Natural killer cell (primary cell): ENCODE measurements at places on chromosomes 2 and 18. TPM values are rescaled to one million over a fixed set of nuclear protein-coding genes. Genes with fewer than 3 reads are reported as not detected.

DNA sequence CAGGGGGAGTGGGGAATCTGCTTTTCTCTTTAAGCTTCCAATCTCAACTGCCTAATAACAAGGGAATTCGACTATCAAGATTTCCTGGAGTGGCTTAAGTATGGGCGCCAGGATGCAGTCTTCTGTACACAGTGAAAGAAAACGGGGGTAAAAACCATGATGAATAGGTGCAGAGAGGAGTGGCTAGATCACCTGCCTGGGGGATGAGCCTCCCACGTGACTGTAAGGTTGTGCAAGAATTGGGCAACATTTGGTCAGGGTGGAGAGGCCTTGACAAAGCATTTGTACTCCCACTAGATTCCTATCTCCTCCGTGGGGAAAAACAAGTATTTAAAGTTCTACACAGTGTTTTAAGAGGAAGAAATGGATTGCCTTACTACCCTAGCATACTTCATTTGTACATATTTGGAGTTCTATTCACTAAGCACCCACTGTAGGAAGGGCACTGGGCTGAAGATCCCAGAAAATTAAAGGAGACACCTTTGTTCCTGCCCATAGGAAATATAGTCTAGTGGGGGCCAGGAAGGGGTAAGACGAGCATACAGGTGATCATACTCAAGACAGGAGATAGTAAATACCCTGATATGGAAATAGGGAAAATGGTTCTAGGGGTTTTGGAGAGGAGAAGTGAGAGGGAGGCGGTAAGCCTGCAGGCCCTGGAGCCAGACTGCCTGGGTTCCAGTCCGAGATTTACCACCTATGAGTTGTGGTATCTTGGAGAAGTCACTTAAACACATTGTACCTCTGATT, 29.2 kb downstream of the EPAS1 start:
- no peak overlapping the region for H3K4me3 ChIP-seq
- no peak for DNase-seq
- no peak overlapping the region for H3K27ac ChIP-seq
- H3K36me3 ChIP-seq, result no peaks in the 10 kb centered on the region
- H3K27me3 ChIP-seq, result no peaks in the 10 kb centered on the region

DNA sequence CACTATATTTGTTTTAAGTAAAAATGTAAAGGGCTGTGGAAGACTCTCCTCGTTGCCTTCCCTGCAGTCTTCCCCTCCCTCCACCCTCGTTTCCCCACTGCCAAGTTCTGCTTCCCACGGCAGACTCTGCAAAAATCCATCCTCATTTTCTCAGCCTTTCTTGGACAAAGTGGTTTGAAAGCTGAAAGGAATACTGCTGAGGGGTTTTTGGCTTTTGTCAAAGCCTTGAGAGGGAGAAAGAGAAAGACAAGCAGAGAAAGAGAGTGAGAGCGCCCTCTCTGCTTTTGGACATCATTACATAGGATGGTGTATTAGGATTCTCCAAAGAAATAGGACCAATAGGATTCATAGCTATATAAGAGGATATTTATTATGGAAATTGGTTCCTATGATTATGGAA, 455.9 kb upstream of the SOX11 start:
- no peaks in the 10 kb centered on the region for H3K27me3 ChIP-seq
- no peak for DNase-seq
- H3K4me3 ChIP-seq, result no peak overlapping the region
- no peaks in the 10 kb centered on the region for H3K4me1 ChIP-seq

DNA sequence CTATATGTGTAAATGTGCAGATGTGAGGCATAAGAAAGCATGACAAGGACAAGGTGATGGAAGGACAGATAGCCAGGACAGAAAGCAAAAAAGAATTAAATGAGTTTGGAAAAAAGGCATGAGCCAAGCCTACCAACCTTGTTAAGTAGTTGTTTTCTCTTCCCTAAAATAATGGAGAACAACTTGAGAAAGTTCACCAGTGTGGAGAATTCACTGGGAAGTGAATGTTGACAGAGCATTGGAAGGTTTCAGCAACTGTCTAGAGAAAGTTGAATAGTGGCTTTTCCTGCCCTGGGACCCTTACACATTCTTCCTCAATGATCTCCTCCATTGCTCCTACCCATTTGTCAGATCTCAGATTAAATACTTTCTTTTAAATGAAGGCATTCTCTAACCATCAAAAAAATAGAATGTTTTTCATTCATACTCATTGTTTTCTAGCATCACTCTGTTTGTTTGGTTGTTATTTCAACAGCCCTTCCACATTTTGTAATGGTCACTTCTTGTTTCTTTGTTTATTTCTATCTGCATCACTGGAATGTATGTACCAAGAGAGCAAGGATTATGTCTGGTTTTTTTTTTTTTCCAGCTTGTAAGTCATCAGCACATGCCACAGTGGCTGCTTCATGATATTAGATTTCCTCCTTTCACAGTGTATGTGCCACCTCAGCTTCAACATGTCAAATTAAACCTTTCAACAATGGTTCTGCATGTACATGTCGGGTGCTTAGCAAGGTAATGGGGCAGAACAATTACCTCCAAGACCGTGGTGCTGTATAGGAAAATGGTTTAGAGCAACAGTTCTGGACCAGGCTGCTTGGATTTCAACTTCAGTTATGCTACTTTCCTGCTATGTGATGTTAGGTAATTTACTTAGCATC, 586.0 kb upstream of the VRK2 start:
- H3K4me3 ChIP-seq, result no peak overlapping the region
- no peak for DNase-seq
- no peaks in the 10 kb centered on the region for H3K36me3 ChIP-seq
- no peak overlapping the region for H3K27ac ChIP-seq

- H3K4me1 ChIP-seq, result no peaks in the 10 kb centered on the region
- no peak overlapping the region for H3K4me3 ChIP-seq
- no peaks in the 10 kb centered on the region for H3K27me3 ChIP-seq
- no peak for DNase-seq
Measured at GRCh38 chr2:94875064-94875819, 4.0 kb downstream of the TEKT4 start.

DNA sequence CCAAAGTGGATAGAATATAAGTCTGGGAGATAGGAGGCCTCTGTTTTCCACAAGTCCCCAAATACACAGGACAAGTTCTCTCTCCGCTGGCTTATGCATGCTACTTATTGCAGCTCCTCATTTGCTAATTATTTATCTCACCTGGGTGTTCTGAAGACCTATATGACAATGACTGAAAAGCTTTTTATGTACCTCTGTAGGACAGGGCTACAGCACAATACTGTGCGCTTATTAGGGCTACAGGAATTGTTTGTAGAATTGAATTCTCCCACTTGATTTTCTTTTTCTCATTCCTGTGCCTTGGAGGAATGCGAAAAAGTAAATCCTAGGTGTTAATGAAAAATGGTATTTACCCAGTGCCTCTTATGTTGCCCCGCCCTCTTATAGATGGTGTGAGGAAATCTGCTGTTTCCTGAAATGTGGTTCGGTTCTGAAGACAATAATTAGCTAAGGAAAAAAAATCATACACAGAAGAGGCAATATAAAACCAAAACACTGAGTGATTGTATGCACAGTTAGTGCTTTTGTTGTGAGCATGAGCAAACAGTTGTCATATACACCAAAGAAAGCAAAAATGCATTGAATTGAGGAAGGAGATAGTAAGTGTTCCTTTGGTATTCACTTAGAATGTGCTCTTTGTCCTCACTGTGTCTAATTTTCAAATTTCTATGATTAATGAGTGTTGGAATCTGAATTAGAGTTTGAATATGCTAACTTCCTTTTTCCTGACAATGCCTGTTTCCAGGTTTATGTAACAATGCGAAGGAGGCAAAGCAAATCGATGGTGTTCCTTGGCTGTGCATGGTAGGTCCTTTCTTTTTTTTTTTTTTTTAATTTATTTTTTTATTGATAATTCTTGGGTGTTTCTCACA, 78.7 kb upstream of the PNPT1 start:
- no peaks in the 10 kb centered on the region for H3K27me3 ChIP-seq
- DNase-seq, result no peak
- no peak overlapping the region for H3K4me3 ChIP-seq
- no peak overlapping the region for H3K27ac ChIP-seq
- no peaks in the 10 kb centered on the region for H3K36me3 ChIP-seq
- no peaks in the 10 kb centered on the region for H3K4me1 ChIP-seq

DNA sequence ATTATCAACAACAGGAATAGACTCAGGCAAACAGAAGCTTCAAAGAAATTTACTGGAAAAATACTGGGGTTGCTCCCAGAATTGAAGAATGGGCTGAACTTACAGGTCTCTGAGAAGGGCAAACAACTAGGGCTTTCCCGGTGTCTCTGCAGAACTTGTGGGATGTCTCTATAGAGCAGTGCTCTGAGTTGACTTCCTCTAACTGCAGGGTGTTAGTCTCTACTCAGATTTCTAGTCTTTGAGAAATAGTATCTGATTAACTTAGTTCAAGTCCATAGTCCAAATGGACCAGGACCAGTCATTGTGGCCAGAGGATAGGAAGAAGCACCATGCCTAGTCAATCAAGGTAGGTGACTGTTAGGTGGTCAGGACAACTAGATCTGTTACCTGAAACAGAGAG, 45.8 kb downstream of the LIMS1 start:
- DNase-seq, result no peak
- no peak overlapping the region for H3K4me3 ChIP-seq
- H3K4me1 ChIP-seq, result peaks cover 5% of the 10 kb centered on the region
- H3K36me3 ChIP-seq, result no peaks in the 10 kb centered on the region
- no peak overlapping the region for H3K27ac ChIP-seq
- no peaks in the 10 kb centered on the region for H3K27me3 ChIP-seq

GRCh38 chr2:101986376-101986775, 5.4 kb upstream of the IL1R2 start:
- peaks cover 84% of the 10 kb centered on the region for H3K4me1 ChIP-seq
- no peaks in the 10 kb centered on the region for H3K36me3 ChIP-seq
- no peak overlapping the region for H3K27ac ChIP-seq
- no peak overlapping the region for H3K4me3 ChIP-seq
- H3K27me3 ChIP-seq, result peaks cover 30% of the 10 kb centered on the region

DNA sequence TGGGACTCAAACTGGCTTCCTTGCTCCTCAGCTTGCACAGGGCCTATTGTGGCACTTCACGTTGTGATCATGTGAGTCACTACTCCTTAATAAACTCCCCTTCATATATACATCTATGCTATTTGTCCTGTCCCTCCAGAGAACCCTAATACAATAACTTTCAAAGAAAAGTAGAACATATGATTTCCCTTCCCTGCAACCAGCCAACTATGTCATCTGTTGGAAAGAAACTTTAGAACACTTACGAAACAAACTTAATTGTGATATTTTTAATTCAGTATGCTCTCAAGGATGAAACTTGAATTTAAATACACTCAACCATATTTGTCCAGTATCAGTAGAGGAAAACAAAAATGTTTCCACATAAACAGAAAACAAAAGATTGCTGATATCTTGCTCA, 84.4 kb downstream of the DYM start:
- H3K27me3 ChIP-seq, result no peaks in the 10 kb centered on the region
- no peaks in the 10 kb centered on the region for H3K4me1 ChIP-seq

DNA sequence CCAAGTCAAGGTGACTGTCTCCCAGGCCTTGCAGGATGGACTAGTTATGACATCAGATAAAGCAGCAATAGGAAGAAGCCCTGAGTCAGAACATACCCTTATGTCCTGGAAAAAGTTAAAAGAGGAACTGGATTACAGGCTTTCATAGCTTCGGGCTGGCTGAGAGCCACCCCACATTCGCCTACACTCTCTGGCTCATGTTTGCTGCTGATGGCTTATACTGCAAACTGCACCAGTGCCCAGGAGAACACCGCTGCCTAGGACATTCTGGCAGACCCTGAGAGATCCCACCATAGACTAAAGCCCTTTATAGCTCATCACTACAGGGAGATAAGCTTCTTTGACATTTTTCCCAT, 20.3 kb downstream of the SLC8A1 start:
- no peak overlapping the region for H3K4me3 ChIP-seq
- DNase-seq, result no peak
- no peaks in the 10 kb centered on the region for H3K27me3 ChIP-seq
- no peaks in the 10 kb centered on the region for H3K4me1 ChIP-seq

DNA sequence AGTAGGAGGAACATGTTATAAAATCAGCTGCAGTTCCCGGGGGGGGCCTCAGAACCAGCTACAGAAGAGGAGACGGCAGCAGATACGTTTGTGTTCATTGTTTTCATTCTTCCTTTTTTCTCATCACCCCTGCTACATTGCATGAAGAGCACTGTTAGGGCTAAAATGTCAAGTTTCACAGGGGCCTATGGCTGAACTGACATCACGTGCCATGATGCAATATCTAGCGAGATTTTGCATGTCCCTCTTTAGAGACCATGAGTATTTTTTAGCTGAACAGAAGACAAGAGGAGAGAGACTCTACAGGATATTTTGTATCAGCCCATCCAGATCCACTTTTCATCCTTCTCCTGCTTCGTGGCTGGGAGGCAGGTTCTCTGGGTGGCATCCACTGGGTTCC, 97.6 kb downstream of the MRPS9 start:
- no peak for DNase-seq
- H3K27ac ChIP-seq, result no peak overlapping the region
- no peaks in the 10 kb centered on the region for H3K4me1 ChIP-seq
- H3K27me3 ChIP-seq, result no peaks in the 10 kb centered on the region
- H3K4me3 ChIP-seq, result no peak overlapping the region

DNA sequence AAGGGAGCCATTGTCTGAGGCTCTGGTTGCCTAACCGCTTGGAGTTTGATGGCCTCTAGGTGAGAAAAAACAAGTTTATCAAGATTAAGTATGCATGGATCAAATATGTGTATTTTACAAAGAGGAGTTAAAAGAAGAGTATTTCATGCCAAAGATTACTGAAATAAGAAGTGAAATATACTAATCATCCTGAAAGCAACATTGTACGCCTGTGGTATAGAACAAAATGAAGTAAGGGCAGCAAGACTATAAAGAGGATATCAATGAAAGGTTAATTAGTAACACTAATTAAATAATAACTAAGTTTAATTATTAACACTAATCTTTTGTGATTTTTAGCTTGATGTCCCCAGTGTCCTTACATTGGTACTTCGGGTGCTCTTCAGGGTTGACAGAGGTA, 276.7 kb downstream of the CALCRL start:
- no peaks in the 10 kb centered on the region for H3K27me3 ChIP-seq
- H3K4me3 ChIP-seq, result no peak overlapping the region
- H3K36me3 ChIP-seq, result no peaks in the 10 kb centered on the region

PTH2R gene
- total RNA-seq, result 0.50 TPM

CHST9 gene
- not detected for total RNA-seq

C1D gene
- 30.3 TPM for total RNA-seq

TGFA gene
- 5.0 TPM for total RNA-seq

C2orf69 gene
- 13.0 TPM for total RNA-seq

EFR3B gene
- total RNA-seq, result not detected

GCG gene
- total RNA-seq, result not detected
